ENCODE measurements at places on chromosomes 7 and 10.

GRCh38 chr7:146805082-146805481 lies 688.5 kb downstream of the CNTNAP2 start:
- no peak for DNase-seq

- no peak for DNase-seq
Measured at GRCh38 chr10:80057171-80057570, 21.3 kb upstream of the TMEM254 start.

GRCh38 chr10:119349341-119349740 lies 142.0 kb downstream of the GRK5 start:
- DNase-seq = no peak

GRCh38 chr10:76315240-76315639 lies 883.8 kb downstream of the LRMDA start:
- no peak for DNase-seq

DNA sequence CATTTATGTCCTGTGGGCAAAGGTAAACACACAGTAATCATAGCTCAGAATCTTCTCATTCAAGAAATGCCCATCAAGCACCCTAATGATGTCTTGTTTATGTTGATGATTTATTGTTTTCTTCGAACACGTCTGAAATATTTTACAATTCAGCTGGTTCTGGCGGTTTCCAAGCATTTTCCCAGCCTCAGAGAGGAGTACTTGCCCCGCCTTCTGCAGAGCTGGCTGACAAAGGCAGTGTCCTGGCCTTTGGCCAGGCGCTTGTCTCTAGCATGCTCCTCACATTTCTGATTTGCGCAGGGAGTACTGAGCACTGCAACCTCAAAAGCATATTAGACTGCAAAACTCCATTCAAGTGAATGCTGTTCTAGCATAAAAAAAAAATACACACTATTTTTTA lies 314.2 kb upstream of the GNAI1 start:
- DNase-seq = peak; percentile 76

- DNase-seq = no peak
Measured at GRCh38 chr10:129788215-129788614, 175.9 kb downstream of the EBF3 start.

GRCh38 chr7:106788637-106789036 lies 76.4 kb upstream of the PIK3CG start:
- DNase-seq = no peak

DNA sequence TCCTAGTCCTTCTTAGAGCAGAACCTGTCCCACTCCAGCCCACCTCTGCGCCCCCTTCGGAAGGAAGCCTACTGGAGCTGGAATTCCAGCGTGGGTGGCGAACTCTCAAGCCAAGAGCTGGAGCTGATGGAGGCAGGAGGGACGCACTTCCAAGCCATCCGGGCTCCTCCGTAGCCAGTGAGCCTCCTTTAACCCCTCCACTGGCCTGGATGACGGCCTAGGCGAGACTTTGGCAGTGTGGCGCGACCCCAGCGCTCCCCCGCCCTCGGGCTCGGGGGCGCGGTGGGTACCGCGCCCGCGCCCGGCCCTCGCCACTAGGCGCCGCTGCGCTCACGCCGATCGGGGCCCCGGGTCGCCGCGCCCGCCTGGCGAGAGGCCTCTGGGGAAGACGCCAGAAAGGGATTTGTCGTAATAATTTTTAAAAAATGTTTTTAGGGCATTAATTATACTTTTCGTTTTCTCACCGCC lies 5.1 kb upstream of the EMX2 start:
- no peak for DNase-seq

DNA sequence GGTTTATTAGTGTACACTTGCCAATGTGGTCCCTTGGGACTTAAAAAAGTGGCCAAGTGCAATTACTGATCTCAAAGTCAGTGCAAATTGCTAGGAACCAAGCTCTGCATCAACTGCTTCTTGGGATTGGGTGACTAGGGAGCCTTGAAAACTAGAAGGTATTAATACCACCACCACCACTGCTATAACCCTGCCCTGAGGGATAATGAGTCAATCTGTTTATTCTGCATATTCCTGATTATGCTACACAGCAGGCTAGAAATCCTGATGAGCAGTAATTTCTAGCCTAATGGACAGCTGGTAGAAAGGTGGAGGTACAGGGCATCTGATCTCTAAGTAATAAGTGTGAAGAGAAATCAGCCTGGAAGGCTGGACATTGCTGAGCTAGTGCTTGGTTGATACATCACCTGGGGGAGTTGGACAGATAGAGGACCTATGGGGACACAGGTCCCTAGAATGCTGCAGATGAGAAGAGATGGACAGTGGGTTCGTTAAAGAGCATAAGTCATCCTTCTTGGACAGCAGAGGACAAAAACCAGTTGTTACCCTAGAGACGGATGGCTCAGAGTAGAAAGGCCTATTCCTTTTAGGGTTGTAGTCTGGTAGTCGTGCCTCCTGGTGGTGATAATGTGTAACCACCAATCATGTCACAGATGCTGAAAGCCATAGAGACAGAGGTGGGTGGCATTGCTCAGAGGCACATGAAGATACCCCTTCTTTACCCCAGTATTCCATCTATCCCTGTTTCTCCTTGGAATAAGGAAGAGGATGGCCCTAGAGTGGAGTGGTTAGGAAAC lies 554.8 kb downstream of the SORCS1 start:
- DNase-seq = no peak

DNA sequence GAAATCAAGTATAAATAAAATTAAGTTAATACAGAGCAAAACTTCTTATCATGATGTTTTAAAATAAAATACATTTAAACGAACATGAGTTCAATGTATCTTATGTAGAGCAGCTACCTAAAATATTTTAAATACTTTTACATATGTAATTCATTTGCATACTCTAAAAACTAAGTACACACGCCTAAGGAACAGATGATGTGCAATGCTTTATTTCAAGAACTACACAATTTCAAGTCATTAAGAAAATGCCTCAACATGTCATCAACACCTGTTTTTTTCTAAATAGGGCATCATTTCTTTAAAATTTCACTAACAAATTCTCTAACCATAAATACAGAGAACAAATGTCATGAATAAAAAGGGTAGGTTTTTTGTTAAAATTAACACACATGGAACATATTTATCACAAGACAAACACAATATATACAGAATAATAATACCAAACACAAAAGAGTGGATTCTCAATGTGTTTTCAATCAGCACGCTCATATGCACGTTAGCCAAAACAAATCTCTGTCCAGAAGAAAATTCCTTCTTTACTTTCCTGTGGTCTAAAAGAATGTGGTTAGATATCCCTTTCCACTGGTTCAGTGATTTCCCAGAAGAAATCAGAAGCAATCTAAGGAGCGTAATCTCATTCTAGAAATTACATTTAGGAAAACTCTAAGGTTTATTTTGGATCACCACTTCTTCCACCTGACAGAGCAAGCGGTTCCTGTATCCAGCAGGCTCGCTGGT lies 73.0 kb upstream of the PFKP start:
- peak; percentile 87 for DNase-seq

DNA sequence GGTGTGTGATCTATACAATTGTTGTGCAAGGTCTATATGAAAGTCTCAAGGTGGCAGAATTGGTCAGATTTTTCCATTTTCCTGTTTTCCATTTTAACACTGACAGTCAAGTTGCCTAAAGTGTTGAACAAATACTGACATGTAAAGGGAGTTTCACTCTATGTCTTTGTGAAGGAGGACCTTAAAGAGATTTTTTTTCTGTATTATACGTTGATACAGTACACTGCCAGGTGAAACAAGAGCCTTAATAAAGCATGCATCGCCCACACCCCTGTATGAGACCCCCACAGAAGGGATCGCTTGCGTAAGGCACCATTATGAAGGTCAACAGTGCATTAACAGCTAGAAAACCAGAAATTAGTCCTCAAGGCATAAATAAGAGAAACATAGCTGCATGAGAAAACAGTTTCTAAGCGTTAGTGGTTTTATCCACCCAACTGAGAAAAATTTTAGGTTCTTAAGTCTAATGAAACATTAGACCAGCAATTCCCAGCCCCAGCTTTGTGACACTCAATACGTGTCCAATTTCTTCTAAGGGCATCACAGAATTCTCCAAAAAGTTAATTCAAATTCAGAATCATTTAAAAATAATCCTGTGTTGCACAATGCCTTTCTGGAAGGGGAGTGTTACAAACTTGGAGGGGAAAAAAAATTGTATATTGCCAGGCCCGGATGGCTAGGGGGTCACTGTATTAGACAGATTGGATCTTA lies 6.9 kb downstream of the KLF6 start:
- peak; percentile 34 for DNase-seq

DNA sequence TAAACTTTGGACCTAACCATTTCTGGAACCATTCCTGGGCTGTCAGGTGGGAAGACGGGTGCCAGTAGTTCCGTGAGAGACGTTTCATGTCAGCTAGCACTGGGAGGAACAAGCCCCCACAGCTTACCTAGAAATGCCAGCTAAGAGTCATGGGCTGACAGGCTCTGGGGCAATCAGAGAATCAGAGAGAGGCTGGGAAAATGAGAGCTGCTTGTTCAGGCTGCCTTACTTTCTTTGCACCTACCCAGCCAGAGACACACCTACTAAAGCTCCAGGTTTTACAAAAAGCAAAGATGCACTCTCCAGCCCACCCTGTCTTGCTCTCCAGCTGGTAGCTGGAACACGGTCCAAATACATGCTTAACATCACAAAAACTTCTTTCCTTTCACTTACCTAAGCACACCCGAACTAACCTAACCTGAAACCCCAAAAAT lies 688 bp downstream of the PTN start:
- no peak for DNase-seq

DNA sequence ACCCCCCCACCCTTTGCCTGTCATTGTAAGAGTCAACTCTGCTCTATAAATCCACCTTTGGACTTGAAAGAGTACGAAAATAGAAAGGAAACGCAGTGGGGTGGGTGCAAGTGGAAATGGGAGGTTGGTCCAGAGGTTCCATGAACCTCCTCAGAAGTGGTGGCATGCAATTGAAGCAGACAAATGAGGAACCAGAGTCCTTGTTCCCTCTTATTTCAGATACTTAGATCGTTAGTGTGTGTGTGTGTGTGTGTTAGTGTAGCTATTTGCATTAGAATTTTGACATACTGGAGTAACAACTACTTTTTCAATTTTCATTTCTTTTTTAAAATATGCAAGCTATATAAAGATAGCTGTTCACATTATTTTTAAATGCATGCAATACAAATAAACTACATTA lies 18.1 kb upstream of the TFAM start:
- no peak for DNase-seq

DNA sequence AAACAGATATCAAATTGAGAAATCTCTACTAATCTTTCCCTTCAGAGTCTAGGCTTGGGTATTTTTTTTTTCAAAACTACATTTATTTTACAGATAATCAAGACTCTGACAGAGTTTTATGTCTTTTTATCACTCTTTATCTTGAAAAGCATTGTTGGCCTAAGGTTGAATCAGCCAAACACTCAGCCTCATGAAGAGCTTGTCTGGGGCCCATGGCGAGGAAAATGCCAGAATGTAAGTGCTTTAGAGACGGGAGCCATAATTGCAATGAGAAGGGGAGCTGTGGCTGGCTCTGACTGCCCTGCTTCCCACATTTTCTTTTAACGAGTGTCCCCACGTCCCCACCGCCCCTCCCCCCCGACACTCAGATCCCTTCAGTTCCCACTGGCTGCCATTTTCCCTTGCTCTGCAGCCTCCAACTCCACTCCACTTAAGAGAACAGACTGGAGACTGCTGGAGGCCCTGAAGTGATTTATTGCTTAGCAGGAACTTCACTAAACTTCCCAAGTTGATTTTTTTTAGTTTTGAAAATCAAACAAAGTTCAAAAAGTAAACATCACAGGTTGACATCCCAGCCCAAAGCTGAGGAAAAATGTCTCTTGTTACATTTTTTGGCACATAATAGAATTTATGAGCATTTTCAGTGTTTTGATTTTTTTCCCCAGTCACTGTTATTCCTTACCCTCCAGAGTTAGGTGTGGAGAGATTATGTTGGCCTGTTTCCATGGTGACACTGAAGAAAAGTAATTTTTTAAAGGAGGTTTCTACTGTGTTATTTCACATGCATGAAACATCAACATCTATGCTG lies 637.5 kb upstream of the GALNT17 start:
- peak; percentile 53 for DNase-seq

GRCh38 chr10:9733766-9734165 lies 1283.9 kb upstream of the CELF2 start:
- DNase-seq = no peak

- DNase-seq = no peak
Measured at GRCh38 chr10:116237970-116238369, 35.0 kb downstream of the GFRA1 start.

DNA sequence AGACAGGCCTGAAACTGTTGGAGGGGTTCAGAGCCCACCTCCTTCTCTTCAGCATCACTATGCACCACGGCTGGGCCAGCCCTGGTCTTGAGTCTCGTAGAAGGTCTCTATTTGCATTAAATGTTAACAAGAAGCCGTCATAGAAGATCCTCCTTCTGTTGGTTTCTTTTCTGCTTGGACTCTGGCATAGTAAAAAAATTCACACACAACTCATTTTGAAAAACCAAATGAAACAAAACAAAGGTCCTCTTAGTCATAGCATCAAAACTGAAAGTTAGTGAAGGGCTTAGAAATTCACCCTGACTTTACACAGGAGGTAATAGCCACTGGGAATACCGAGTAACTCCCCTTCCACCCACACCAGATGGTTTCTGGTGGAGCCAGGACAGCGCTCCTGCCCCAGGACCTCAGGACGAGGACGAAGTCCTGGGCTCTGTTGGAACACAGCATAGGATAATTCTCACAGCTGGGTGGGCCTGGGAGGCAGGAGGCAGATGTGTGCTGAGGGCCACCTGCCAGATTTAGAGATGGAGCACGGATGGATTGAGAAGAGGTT lies 248.4 kb upstream of the KLF6 start:
- DNase-seq = no peak

DNA sequence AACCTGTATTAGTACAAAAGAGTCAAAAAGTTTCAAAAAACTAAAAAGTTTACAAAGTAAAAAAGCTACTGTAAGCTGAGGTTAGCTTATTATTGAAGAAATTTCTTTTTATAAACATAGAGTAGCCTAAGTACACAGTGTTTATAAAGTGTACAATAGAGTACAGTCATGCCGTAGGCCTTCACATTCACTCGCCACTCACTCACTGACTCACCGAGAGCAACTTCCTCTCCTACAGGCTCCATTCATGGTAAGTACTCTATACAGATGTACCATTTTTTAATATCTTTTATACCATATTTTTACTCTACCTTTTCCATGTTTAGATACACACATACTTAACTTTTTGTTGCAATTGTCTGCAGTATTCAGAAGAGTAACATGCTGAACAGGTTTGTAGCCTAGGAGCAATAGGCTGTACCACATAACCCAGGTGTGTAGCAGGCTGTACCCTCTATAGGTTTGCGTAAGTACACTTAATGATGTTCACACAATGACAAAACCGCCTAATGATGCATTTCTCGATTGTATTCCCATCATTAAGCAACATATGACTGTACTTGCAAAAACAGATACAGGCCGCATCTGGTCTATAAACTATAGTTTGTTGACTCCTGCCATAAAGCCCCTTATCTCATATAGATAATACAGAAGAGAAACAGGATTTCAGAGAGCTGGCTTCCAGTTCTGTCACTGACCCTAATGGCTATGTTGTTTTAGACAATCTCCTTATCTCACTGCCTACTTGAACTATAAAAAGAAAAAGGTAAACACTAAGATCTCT lies 438.8 kb downstream of the HTR7 start:
- DNase-seq = peak; percentile 79

- no peak for DNase-seq
Measured at GRCh38 chr7:27942711-27943110, 202.7 kb downstream of the TAX1BP1 start.
